Cerebellar nuclear complex (tissue), 1 donor: ENCODE measurements at places on chromosomes 7 and 10.

GRCh38 chr10:133453516-133454203 is at the start of gene SCART1:
TSS of gene SCART1 (plus strand) at chr10:133453945. CDS start at chr10:133453998, 53 bp downstream.
- no peak for DNase-seq

GRCh38 chr7:112010994-112011393 is 195.2 kb downstream of the DOCK4 start:
- DNase-seq: no peak

GRCh38 chr10:124229201-124229988 is 136.0 kb upstream of the CHST15 start:
- DNase-seq: no peak

DNA sequence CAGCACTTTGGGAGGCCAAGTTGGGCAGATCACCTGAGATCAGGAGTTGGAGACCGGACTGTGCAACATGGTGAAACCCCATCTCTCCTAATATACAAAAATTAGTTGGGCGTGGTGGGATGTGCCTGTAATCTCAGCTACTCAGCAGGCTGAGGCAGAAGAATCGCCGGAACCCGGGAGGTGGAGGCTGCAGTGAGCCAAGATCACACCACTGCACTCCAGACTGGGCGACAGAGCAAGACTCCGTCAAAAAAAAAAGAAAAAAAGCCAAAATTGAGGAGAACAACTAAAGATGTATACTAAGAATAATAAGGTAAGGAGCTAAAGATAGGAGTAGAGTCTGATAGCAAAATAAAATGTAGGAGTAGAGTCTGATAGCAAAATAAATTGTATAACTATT is 251.0 kb downstream of the KCND2 start:
- DNase-seq: no peak

DNA sequence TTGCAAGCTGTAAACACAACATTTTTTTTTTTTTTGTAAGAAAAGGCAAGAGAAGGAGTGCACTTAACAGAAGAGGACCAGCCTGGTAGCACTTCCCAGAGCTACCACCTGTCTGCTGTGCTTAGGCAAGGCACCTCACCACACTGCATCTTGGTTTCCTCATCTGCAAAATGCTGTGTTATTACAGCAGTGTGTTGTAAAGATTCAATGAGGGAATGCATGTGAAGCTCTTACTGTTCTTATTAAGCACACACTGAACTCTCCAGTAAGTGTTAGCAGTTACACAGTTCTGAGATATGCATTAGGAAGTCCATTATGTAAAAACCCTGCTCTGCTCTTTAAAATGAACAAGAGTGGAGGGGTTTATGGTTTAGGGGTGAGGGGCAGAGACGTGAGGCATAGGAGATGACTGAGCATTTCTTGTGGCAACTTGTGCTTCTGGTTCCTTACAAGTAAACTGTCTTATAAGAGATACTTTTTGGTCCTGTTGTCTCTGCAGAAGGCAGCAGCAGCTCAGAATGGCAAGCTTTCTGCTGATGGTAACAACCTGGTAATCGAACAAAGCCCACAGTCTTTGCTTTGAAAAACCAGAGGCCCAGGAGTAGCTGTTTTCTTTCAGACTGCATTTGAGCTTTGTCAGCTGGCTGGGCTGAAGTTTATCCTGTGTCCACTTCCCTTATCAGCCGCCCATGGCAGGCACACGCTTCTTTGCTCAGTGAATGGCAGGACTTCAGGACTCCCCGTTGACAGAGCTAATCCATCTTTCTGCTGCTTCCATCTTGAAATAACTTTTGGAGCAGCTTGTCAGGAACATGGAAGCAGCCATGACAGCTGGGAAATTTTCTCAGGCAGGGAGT is 98.8 kb upstream of the BMPER start:
- DNase-seq: no peak

DNA sequence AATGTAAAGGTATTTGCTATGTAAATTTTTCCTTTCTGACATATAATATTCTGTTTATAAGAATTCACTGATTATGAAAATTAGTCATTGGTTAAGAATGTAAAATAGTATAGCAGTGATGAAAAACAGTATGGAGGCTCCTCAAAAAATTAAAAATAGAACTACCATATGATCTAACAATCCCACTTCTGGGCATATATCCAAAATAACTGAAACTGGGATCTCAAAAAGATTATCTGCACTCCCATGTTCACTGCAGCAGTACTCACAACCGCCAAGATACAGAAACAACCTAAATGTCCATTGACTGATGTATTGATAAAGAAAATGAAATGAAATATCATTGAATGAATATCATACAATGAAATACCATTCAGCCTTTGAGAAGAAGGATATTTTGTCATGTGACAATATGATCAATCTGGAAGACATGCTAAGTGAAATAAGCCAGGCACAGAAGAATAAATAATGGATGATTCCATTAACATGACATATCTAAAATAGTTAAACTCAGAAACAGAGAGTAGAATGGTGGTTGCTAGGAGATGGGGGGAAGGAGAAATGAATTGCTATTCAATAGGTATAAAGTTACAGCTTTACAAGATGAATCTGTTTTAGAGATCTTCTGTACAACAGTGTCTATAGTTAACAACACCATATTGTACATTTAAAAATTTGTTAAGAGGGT is 14.0 kb downstream of the C10orf88 start:
- DNase-seq: no peak

DNA sequence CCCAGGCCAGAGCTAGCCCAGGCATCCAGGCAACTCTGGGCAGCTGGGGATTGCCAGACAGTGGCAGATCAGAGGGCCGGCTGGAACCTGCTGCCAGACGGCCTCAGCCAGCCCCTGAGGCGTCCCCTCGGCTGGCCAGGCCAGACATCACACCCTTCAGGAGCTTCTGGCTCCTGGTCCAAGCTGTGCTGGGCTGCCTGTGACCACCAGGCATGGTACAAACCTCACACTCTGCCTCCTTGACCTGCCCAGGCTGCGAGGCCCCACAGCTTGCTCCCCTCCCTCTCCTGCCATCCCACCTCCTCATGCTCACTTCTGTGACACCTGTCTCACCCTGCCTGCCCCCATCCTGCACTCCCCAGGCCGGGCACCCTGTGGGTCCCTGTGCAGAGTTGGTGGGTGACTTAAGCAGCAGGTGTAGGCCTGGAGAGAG is 5.7 kb downstream of the DEPP1 start:
- DNase-seq: no peak

DNA sequence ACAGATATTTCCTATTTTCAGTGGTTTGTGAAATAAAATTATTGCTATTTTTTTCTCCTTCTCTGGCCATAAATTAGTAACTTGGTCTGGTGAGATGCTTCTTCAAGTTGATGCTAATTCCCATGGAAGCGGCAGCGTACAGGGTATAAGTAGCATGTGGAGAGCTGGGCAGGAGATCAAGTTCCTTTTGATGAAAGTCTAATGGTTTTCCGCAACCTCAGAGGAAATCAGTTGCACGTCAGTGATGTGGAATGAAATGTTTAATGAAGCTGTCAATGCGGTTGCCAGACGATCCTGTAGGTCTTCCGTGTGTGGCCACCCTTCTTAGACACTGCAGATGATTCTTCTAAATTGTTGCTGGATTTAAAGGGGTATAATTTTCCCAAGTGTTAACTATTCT is 236.4 kb upstream of the GRM3 start:
- DNase-seq: no peak

DNA sequence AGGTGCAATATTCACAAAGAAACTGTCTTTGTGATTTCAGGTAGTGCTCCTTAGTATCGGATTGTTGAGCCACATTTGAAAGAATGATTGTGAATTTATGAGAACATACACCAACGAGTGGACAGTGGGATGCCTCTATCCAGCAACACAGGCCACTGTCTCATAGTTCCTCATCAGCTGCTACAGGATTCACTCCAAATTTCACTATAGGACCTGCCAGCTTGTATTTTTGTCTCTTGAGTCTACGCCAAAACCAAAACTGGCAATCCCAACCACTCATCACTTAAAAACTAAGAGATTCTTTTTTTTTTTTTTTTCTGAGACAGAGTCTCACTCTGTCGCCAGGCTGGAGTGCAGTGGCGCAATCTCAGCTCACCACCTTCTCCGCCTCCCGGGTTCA is 964.5 kb downstream of the CNTNAP2 start:
- DNase-seq: no peak

GRCh38 chr7:140924019-140924820 is 509 bp downstream of the BRAF start:
- no peak for DNase-seq

DNA sequence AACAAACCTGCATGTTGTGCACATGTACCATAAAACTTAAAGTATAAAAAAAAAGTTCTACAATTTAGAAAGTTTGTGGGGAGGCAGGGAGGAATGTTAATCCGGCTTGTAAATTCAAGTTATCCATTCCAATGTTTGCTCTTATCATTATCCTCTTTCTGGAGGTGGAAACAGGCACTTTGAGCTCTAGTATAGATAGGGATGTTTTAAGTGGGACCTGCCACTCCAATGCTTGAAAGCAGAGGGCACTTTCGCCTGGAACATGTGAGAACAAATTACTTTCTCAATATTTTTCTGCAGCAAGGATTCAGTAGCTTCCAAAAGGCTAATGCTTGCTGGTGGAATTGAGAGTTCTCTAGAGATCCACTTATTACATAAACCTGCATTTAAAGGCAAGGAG is 45.6 kb downstream of the FEZF1 start:
- no peak for DNase-seq

- DNase-seq: no peak
These were observed 660.7 kb downstream of the PARD3 start for GRCh38 chr10:34154383-34154900.

- no peak for DNase-seq
These were observed 37.4 kb downstream of the VKORC1L1 start for GRCh38 chr7:65910237-65910636.
